ENCODE measurements at places on chromosomes 2 and 18.

DNA sequence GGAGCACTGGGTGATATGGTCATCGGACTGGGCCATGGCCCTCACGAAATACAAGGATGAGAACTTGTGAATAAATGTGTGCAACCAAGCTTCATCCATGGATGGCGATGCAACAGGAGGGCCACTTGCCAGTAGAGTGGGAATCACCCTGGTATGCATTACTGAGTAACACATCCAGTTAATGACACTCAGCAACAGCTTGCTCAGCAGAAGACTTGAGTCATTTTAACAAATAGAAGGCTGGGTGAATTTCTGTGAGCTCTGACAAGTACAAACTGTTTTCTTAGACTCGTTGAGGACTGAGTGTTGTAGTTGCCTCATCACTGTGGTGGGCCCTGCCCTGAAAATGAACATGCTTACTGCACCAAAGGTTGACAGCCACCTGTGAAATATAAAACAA lies 221.6 kb downstream of the NCKAP5 start:
- ATAC-seq, result no peak

- no peak for ATAC-seq
Observed at GRCh38 chr2:28927878-28928277, 33.4 kb downstream of the WDR43 start.

DNA sequence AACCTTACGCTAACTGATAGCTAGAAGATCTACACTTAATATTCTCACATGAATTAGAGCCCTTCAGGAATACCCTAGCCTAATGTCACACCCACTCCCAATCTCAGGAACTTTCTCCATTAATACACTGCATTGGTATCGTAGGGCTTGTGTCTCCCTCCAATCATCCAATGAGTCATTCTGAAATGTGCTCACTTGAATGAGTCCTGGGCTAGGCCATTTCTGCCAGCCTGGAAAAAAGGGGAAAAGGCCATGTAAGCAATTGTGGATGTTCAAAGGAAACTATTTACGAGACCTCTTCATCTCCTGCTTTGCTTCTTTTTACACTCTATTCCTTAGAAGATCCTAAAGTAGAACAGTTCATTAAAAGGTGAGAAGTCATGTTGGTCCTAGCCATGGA lies 18.8 kb downstream of the ZEB2 start:
- ATAC-seq, result peak; percentile 31

GRCh38 chr2:6957910-6958615 lies 40.9 kb downstream of the RNF144A start:
- no peak for ATAC-seq

- ATAC-seq, result no peak
Observed at GRCh38 chr2:17605696-17606095, 65.2 kb downstream of the VSNL1 start.

GRCh38 chr2:11244091-11244826 lies 89.0 kb downstream of the SLC66A3 start:
- no peak for ATAC-seq

GRCh38 chr2:200871151-200871550 lies 6.7 kb upstream of the CLK1 start:
- no peak for ATAC-seq

DNA sequence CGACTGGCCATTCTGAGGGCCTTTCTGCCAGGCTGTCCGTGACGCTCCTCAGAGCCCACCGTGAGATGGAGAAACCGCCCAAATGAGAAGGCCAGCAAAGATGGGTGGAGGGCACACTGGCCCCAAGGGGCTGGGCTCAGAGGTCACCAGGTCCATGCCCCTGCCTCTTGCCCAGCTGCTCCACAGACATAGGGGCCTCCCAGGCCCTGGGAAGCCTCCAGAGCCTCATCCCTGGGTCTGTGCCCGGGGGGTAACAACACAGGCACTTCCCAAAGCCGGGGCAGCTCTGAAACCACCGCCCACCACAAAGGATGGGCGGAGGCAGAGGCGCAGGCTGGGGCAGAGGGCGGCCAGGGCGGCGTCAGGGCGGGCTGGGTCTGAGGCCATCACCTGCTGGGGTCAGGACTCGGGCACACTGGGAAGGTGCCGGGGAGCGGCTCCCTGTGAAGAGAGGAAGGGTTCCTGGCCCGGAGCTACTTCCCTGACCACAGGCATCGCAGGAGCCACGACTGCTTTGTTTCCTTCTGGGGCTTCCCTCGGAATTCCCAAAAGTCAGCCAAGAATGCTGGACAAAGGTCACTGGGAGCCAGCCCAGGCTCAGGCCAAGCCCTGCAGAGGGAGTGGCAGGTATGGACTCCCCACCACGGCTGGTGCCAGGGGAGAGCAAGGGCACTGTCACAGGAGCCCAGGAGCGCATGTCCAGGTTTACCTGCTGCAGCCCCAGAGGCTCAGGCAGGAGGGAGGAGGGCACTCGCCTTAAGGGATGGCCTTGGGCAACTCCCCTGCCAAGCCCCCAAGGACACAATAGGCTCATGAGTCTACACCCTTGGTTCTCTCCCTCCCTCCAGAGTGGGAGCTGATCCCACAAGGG lies 9.4 kb downstream of the CYP26B1 start:
- no peak for ATAC-seq

All from SK-N-SH treated with all-trans-retinoic acid at 6 μM for 48 hours (cell line).